ENCODE measurements at places on chromosomes 3 and 15.

DNA sequence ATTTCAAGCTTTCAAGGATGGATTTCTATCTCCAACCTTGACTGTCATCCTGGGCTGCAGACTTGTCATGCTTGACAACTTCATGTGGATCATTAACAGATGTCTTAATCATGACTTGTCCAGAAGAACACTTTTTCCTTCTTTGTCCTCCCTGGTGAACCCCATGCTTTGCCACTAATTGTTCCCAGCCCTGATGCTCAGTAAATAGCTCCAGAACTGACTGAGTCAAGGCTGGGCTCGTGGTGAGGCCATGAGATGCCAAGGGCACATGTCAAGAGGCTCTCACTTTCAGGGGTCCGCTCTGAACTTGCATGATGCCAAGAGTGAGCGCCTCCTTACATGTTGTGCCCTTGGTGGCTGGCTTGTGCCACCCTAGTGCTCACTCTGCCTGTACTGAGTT, 48.9 kb upstream of the KY start:
- DNase-seq = no peak

- no peak for DNase-seq
Measured at GRCh38 chr15:75195766-75196241, 5.9 kb upstream of the C15orf39 start.

DNA sequence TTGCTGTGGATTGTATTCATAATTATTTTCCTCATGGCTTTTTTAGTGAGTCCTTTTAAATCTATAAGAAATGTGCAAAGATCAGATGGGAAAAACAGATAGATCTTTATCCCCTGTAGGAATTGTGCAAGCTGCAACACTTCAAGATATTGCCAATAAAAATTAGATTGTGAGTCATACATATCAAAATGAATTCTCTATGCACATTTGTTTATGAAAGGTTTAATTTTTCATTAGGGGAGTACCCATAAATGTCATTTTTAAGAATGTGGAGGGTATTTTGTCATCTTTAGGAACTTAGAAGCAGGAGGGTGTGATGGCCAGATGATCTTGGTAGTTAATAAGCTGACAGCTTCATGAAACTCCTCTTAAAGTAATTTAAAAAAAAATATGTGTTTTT, 2.9 kb downstream of the PIAS1 start:
- peak; percentile 46 for DNase-seq

DNA sequence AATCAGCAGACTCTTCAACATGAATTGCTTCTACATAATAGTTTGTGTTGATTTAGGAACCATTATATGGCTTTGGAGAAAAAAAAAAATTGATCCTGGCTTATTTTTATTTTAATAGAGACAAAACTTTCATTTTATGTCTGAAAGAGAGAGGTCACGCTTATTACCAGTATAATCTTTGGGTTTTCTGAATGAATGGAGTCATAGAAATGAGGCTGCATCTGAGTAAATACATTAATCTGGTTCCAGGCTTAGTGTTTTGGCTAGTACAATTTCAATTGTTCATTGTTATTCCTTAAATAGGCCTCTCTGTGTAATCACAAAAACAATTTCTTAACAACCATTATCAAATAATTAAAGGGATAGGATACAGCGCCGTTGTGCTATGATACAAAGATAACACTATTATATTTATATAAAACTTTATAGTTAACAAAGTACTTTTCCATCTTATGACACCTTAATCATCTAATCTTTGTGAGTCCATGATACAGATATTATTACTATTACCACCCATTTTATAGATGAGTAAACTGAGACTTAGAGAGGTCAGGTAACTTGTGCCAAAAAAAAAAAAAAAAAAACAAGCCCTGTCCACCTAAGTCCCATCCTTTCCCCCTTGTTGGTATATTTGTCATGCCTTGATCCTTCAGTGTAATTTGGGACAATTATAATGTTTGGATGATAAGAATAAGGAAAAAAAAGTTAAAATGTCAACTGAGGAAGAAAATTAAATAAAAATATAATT, 41.8 kb upstream of the GOLM2 start:
- no peak for DNase-seq

- DNase-seq = peak; percentile 22
Measured at GRCh38 chr3:11085093-11085840, 69.0 kb upstream of the HRH1 start.

DNA sequence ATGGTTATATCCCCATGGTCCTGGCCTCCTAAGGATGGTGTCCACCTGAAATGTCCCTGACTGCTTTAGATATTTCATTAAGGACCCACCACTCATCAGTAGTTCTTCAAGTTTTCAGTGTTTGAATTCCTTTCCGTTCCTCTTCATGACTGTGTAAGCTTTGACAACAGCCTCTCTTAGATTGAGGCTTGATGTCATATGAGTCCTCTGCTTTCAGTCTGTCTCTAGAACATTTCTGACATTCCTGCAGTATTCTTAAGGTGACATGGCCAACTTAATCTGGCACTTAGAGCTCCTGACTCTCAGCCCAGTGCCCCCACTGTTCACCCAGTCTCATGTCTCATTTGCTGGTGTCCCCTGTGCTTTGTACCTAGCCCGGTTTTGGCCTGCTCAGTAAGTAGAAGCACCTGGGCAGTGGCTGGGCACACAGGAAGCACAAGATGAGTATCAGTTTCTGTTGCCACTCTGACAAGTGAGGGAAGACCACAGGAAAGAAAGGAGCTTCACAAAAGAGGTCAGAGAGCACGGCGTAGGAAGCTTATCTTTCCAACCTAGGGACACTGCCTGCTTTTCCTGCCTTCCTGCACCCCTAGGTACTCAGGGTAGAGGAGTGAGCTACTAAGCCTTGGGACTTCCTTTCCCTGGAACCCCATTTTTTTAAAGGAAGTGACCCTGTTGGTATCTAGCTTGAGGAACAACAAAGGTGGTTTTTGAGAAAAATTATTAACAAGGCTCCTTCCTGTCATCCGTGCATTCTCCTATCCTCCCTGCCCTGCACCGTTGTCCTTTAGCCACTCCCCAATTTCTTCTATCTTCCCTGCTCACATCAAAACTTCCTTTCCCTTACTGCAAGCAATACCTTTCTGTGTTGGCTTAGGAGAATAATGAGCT, 103.1 kb downstream of the KLHL25 start:
- DNase-seq = no peak

DNA sequence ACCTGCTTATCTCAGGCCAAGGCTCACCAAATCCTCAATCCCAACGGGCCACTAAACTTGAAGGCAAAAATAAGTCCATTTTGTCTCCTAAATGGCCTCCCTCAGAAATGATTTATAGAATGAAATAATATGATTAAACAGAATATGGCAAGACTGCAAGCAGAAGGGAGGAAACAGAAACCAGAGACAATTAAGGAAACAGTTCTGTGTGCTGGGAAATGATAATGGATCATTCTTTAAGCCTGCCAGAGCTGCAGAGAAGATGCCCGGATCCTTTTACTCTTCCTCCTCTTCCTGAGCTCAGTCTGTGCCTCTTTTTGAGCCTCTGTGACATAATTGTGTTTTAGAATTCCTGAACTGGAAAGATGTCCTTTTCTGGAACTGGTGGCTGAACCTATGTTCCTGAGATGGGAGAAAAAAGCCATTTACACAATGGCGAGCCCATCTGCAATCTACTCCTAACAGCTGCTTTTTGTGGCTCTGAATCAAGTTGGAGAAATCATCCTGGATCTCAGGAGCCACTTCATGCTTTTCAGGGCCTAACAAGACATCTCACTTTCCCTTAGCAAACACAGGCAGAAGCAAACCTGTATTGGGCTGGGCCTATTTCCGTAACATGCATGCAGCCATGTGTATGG, 2.8 kb upstream of the ABHD2 start:
- DNase-seq = no peak

- peak; percentile 40 for DNase-seq
Measured at GRCh38 chr3:132464066-132464465, 46.8 kb downstream of the DNAJC13 start.

- peak; percentile 46 for DNase-seq
Measured at GRCh38 chr15:70761931-70762468, 1.4 kb downstream of the UACA start.

Measured in adipocyte (in vitro differentiated cells).